Kidney glomerular epithelial cell (primary cell): ENCODE measurements at places on chromosomes 6 and 20.
A peak's percentile ranks its signal among the peaks of the same experiment; 100 is the strongest.

GRCh38 chr6:3592371-3592941 lies 135.6 kb upstream of the SLC22A23 start:
- DNase-seq, result peak; percentile 87

GRCh38 chr20:41133709-41134361 lies 3.5 kb upstream of the PLCG1 start:
- no peak for DNase-seq

DNA sequence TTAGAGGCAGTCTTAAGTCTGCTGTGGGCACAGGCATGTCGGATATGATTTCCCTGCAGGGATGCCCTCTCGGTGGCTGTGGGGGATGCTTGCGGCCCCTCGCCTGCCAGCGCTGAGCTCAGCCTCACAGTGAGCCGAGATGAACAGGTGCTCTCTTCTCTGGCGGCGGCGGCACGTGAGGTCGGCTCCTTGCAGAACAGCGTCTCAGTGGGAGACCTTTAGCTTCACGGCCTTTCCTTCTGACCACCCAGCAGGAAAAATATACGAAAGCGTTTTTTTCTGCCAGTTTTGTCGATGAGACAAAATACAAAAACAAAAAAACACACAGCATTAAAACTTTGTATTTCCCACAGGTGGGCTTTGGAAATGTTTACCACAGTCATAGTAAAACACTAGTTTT lies 23.6 kb downstream of the FOXA2 start:
- no peak for DNase-seq

GRCh38 chr20:61434341-61434781 lies 182.3 kb downstream of the CDH4 start:
- DNase-seq, result no peak

DNA sequence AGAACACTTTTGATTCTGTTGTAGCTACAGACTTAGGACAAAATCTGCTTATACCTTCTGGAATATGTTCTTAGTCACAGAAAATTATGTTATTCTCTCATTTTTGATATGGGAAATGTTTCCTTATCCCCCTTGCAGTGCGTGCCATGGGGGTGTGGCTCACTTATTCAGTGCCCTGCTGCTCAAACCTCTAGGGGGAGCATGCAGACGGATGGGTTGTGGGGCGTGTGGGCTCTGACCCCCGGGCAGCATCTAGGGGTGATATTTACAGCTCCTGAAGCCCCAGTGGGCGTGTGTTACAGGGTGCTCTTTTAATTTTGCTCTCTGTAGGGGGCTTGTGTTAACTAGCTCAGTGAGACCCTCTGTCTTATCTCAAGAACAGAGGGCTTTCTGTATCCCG lies 61.3 kb upstream of the FERMT1 start:
- no peak for DNase-seq

DNA sequence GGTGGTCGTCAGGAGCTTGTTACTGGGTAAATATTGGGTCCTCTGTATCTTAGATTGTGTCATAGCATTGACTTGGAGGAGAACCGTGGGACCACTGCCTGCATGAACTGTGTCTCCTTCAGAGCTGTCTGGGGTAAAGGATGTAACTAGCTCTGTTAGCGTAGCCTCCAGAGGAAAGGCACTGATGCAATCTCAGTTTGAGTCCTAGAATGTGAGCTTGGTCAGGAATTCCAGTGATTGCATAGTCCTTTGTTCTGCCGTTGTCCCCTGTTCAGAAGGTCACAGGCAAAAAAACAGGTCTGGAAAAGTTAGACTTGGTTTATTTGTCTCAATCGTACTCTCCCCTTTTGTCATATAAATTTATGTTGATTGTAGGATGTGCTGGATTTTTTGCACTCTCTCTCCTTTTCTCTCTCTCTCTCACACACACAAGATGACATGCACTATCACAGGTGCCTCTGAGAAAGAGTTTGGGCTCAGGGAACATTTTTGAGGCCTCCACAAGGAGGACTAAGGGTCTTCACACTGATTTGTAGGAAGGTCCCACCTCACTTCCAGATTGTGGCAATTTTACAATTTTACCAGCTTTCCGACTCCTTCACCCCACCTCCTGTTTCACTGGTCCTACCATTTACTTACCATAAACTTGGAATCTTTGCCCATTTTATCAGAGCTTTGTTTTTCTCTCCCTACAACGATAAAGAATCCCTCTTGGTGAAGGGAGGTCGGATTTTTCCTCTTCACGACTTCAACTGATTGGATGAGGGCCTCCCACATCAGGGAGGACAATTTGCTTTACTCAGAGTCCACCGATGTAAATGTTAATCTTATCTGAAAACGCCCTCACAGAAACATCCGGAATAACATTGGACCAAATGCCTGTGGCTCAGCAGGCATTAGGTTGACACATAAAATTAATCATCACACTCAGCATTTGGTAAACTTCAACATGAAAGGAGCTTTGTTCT lies 7.0 kb upstream of the DACT2 start:
- peak; percentile 78 for DNase-seq

GRCh38 chr6:167094820-167095637 lies 27.9 kb upstream of the CCR6 start:
- DNase-seq, result no peak

GRCh38 chr20:17172836-17173516 lies 53.9 kb upstream of the PCSK2 start:
- DNase-seq, result no peak

DNA sequence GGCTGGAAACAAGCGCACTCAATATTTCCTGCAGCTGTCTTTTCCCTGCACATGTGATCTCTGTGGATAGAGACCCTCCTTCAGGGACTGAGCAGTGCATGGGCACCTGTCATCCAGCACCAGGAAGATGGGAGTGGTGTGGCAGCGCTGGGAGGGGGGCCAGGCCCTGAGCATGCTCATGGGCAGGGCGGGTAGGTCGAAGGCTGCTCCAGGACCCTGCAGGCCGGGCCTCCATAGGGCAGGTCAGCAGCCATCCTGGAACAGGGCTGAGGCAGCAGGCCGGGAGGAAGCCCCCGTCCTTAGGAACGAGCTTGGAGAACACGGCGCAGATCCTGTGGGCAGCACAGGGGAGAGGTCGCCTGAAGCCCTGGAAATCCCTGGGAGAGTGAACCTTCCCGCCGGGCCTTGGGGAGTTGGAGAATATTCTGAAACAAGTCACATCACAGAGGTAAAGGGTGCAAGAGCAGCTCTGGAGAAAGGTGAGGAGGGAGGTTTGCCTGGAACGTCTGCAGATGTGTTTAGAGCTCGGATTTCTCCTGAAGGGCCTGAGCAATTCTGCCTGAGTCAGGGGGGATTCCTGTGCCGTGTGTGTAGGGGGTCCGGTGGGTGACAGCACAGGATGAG lies 133.2 kb downstream of the SMOC2 start:
- DNase-seq, result no peak

GRCh38 chr20:63076421-63076820 lies 69.7 kb upstream of the BHLHE23 start:
- no peak for DNase-seq
